A549 treated with dexamethasone at 1 μM for 4 hours (cell line): ENCODE measurements at places on chromosomes 2 and 18. TPM values are rescaled to one million over a fixed set of nuclear protein-coding genes. Genes with fewer than 3 reads are reported as not detected.

Gene IMP4
- total RNA-seq = 147 to 166 TPM (median 152 TPM) in 5 replicates

Gene NCKAP5
- total RNA-seq = 0.61 to 1.1 TPM (median 1.0 TPM) in 5 replicates

Gene IL18R1
- total RNA-seq = 1.1 to 1.4 TPM (median 1.2 TPM) in 5 replicates

Gene FBXO11
- total RNA-seq = 37.2 to 50.2 TPM (median 43.3 TPM) in 5 replicates

Gene KCNJ3
- not detected in 5 replicates for total RNA-seq

Gene CYP26B1
- total RNA-seq = 9.1 to 17.2 TPM (median 14.4 TPM) in 5 replicates

Gene NGEF
- 12.6 to 17.0 TPM (median 14.6 TPM) in 5 replicates for total RNA-seq

Gene TLK1
- 19.5 to 33.8 TPM (median 27.4 TPM) in 5 replicates for total RNA-seq

Gene SMAD7
- 22.5 to 25.0 TPM (median 24.2 TPM) in 5 replicates for total RNA-seq

Gene MIB1
- 5.2 to 11.9 TPM (median 10.0 TPM) in 5 replicates for total RNA-seq
